ENCODE measurements at places on chromosomes 1 and 21. TPM values are rescaled to one million over a fixed set of nuclear protein-coding genes. Genes with fewer than 3 reads are reported as not detected.

DNA sequence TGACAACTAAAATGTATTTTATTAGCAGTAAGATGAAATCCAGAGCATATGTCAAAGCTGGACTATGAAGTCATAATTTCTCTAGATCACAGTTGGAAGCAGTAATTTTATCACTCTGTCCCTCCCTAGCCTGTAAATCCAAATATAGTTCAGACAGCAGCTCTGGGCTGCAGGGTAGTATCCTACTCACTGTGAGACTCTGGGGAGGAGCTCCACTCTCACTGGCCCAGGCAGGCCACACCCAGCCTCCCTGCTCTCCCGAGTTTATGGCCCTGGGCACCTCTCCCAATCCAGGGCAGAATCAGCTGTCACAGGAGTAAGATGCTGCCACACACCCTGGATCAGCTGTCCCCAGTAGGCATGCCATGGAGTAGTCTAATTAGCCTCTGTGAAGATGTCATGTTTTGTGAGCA lies 131.1 kb downstream of the HLCS start:
- no peak for DNase-seq

GRCh38 chr1:180923021-180923841 lies 10.5 kb downstream of the KIAA1614 start:
- no peak for DNase-seq

DNA sequence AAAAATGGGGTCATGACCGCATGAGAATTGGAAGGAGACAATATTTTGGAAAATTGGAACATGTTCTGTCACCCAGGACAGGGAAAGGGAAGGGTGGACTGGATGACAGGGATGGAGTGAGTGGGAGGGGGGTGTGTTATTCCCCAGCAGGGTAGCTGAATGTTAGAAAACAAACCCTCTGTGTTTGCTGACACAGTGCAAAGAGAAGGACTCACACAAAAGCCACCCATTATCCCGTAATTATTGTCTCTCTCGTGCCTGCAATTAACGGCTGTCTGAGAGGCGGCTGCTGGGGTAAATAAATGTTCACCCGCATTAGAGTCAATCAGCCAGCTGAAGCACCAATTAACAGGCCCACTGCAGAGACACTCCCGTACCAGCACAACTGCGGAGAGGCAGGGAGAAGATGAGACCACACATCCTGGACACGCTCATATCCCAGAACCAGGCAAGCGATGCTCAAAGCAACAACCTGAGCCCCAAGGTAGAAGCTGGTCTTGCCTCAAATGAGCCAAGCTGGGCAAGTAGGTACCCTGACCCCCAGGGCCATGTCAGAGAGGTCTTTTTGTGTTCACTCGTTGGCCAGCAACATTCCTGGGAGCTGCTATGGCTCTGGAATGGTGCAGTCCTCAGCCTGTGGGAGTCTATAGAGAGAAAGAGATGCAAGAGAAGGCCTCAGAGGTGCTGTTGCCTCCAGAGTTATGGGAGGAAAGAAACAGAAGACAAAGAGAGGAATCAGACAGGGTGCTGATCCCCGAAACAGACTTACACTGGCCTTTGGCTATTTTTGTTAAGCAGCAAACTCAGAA lies 19.4 kb downstream of the PLEKHA6 start:
- DNase-seq, result no peak

GRCh38 chr21:46155514-46156377 lies at the start of gene FTCD:
Gene FTCD (minus strand): TSS chr21:46155579. CDS start chr21:46155523, 56 bp downstream.
- no peak for DNase-seq

- no peak for DNase-seq
Measured at GRCh38 chr1:214362188-214362882, 81.4 kb downstream of the SMYD2 start.

GSTM2 gene
- total RNA-seq, result 13.6 TPM

Data from activated CD8-positive, alpha-beta T cell treated with anti-CD3 and anti-CD28 coated beads for 36 hours (primary cell).